ENCODE measurements at places on chromosomes 6 and 20.

DNA sequence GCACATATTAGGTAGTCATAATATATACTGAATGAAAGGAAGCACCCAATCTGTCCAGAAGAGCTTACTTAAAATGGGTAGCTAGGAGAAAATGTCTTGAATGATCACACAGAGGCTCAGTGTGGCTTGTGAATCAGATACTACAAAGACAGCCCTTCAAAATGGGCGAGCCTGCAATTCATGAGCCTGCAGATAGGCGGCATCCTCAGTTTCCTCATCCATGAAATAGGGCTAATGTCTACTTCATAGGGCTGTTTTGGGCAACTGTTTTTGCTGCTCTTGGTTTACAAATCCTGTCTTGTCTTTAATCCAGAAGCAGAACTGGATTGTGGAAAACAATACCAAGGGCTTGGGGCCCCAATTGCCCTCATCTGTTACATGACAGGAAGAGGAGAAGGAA lies 129.3 kb upstream of the KCNK16 start:
- peaks cover 30% of the 10 kb centered on the region for H3K4me1 ChIP-seq
- no peak overlapping the region for H3K4me3 ChIP-seq
- H3K27me3 ChIP-seq = no peaks in the 10 kb centered on the region
- peaks cover 4% of the 10 kb centered on the region for H3K36me3 ChIP-seq
- no peak for DNase-seq
- H3K27ac ChIP-seq = no peak overlapping the region

DNA sequence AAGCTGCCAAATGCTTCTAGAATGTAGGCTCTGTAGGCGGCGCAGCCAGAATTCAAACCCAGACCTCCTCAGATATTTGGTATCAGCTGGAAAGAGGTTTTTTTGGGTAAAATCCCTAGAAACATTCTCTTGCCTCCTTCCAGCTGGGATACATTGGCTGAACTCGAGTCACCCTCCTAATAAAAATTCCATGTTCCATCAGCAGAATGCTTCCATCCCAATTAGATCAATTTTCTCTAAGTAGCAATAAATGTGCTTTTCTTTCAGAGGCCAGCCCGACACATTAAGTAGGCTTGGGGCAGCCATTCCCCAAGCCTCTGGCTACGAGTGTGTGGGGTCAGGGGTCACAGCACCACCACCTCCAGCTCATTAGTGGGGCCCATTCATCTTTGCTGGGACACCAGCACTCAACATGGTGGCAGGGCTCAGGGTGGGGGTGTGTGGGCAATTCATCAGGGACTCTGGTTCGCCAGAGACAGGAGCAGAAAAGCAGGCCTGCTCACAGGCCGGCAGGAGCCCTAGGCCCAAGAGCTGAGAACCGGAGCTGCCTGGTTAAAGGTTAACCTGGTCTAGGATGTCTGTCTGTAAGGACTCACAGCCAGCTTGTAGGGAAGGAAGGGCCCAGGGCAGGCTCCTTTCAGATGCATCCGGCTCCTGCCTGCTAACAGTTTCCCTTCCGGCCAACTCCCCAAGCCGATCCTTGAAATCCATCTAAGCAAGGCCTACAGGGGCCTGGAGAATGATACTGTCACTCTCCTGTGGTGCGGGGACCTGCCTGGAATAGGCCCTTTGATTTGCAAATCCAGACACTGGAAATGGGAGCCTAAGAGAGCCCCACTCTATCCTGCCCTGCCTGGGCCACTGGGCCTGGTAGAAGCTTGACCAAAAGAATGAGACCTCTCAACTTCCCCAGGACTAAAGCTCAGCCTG lies 159.1 kb upstream of the TOP1 start:
- H3K4me3 ChIP-seq = no peak overlapping the region
- DNase-seq = no peak
- no peaks in the 10 kb centered on the region for H3K27me3 ChIP-seq
- no peaks in the 10 kb centered on the region for H3K4me1 ChIP-seq
- H3K27ac ChIP-seq = no peak overlapping the region

DNA sequence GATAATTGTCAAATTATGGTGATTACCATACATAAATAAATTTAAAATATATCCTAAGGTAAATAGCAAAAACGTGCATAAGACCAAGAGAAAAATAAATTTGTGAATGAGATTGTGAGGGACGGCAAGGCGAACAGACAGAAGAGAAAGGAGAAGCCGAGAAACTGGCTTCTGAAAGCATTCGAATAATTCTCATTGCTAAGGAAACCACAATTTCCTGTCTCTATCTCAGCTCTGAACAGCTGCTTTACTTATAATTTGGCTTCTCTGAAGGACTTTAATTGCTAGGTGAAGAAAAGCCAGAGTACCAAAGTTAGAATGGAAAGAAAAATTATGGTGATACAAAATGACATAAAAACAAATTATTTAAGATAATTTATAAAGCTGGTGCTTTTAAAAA lies 79.0 kb upstream of the RGS17 start:
- DNase-seq = no peak
- H3K4me1 ChIP-seq = peaks cover 22% of the 10 kb centered on the region
- H3K4me3 ChIP-seq = no peak overlapping the region
- H3K27me3 ChIP-seq = peaks cover 9% of the 10 kb centered on the region
- H3K36me3 ChIP-seq = no peaks in the 10 kb centered on the region

DNA sequence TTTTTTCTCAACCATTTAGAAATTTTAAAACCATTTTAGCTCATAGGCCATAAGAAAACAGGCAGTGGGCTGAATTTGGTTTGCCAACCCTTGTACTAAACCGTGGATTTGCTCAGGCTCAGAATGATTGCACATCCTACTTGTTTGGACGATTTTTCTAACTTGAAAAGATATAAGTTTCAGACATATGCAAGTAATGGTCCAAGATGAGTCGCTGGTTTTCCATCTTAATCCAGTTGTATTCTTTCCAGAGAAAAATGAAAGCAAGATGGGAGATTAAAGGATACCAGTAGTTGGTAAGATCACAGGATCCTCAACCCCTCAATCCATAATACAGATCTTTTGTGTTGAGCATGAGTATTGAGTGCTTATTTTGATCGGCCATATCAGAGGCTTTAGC lies 250.9 kb downstream of the TINAG start:
- H3K36me3 ChIP-seq = peaks cover 5% of the 10 kb centered on the region
- no peak overlapping the region for H3K4me3 ChIP-seq
- no peak for DNase-seq
- no peaks in the 10 kb centered on the region for H3K4me1 ChIP-seq
- no peak overlapping the region for H3K27ac ChIP-seq

- no peak for DNase-seq
- H3K27me3 ChIP-seq = no peaks in the 10 kb centered on the region
- peaks cover 15% of the 10 kb centered on the region for H3K4me1 ChIP-seq
- H3K27ac ChIP-seq = no peak overlapping the region
These were observed 42.2 kb upstream of the ADTRP start for GRCh38 chr6:11820821-11821220.

- H3K4me3 ChIP-seq = peak overlapping the region; percentile 44
- peak overlapping the region; percentile 87 for H3K27ac ChIP-seq
- no peaks in the 10 kb centered on the region for H3K27me3 ChIP-seq
- peaks cover 84% of the 10 kb centered on the region for H3K4me1 ChIP-seq
- DNase-seq = no peak
These were observed 4.7 kb downstream of the ADA start for GRCh38 chr20:44646641-44647274.

GRCh38 chr6:34819571-34820480 lies 27.9 kb downstream of the BLTP3A start:
- no peak overlapping the region for H3K4me3 ChIP-seq
- DNase-seq = no peak
- H3K27ac ChIP-seq = peak overlapping the region; percentile 75
- no peaks in the 10 kb centered on the region for H3K27me3 ChIP-seq

DNA sequence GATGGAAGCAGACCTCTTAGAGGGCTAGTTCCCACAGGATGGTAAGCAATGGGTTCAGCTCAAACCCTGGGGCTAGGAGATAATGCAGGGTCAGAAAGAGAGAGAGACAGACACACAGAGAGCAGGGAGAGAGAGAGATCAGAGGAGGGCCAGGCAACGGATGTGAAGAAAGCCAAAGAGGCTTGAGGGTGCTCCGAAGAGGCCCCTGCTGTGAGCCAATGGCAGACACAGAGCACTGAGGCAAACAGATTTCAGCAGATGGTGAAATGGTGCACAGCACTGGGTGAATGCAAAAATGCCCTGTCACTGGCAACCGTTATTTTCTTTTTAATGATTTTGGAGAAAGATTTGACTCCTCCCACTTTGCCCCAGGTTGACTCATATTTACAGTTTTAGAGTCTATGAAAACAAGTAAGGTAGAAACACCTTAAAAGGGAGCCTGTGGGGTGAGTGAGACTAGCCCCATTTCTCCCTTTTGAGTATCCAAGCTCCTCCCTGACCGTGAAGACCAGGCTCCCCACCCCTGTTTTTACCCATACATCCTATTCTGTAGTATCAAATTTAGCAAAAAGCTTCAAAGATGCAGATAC lies 840 bp downstream of the DEFB132 start:
- no peak overlapping the region for H3K27ac ChIP-seq
- H3K4me3 ChIP-seq = no peak overlapping the region
- peaks cover 49% of the 10 kb centered on the region for H3K27me3 ChIP-seq
- no peak for DNase-seq
- H3K36me3 ChIP-seq = no peaks in the 10 kb centered on the region

DNA sequence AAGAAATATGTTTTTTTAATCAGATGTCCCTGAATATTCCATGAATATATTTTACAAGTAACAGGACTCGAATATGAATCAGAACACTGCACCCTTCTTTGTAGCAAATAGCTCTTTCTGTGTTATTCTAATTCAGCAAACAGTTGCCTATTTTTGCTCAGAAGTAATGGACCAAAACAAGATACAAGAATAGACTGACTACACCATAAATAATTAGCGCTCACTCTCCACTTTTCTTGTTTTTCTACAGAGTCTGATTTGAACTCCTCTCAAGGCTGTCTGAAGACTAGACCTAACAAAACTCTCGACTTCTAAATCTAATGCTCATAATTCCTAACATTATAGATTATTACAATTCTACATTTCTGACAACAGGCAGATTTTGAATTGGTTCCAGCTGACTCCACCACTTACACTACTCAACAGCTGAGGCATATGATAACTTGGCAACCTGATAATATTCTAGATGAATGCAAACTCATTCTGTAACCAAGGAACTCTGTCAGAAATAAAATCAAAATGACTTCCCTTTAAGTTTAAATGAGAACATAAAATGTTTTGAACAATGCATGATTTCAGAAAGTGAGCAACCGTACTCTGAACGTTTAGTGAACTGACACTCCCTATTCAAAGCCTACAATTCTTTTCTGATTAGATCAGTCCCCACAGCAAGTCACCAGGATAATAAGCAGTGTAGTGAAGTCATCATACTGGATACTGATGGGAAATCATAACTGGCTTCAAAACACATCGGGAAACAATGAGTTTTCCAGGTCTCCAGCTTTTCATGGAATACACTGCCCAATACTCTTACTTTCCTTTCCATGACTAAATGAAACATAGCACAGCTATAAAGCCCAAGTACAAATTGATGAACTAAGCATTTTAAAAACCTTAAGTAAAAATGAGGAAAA lies 114.2 kb upstream of the BEND6 start:
- no peak for DNase-seq
- peaks cover 52% of the 10 kb centered on the region for H3K4me1 ChIP-seq
- H3K27me3 ChIP-seq = no peaks in the 10 kb centered on the region

- H3K36me3 ChIP-seq = no peaks in the 10 kb centered on the region
- no peaks in the 10 kb centered on the region for H3K27me3 ChIP-seq
- no peak overlapping the region for H3K27ac ChIP-seq
- no peak overlapping the region for H3K4me3 ChIP-seq
- no peak for DNase-seq
These were observed 1622.8 kb downstream of the HACE1 start for GRCh38 chr6:103236923-103237322.

- no peak overlapping the region for H3K27ac ChIP-seq
- H3K36me3 ChIP-seq = peaks cover 31% of the 10 kb centered on the region
- no peaks in the 10 kb centered on the region for H3K27me3 ChIP-seq
- no peak overlapping the region for H3K4me3 ChIP-seq
These were observed 13.3 kb downstream of the MRPS18A start for GRCh38 chr6:43674291-43674690.

DNA sequence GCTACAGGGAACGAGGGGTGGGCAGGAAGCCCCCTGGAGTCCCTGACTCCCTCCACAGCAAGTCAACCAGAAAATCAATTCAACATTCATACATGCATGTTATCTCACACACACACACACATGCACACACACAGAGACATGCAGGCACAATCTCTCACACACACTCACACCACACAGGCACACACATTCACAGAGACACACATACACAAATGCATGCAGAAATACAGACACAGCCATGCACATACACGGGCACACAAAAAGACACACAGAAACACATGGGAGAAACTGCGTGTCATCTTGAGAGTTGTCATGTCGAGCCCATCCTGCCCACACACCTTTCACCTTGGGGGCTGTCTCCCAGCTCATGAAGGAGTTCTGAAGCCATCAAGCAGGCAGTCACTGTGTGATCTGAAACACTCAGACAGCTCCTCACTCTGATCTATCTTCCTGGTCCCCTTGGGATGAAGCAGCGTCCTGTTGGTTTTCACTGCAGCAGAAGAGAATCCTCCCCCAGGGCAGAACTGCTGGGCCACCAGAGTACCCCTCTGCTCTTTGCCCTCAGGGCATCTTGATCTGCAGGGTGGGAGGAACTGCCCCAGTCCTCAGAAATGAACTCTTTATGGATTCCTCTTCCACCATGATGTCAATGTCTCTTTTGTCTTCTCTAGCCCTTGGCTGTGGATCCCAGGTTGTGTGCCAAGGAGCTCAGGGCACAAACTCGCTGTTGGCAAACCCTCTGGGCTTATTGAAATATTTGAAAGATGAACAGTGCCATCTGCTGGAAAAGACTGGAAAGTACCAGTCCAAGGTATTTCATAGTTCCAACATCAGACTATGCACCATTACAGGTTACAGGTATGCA lies 8.8 kb downstream of the RAET1L start:
- no peak overlapping the region for H3K4me3 ChIP-seq
- H3K27me3 ChIP-seq = peaks cover 78% of the 10 kb centered on the region
- no peak overlapping the region for H3K27ac ChIP-seq

DNA sequence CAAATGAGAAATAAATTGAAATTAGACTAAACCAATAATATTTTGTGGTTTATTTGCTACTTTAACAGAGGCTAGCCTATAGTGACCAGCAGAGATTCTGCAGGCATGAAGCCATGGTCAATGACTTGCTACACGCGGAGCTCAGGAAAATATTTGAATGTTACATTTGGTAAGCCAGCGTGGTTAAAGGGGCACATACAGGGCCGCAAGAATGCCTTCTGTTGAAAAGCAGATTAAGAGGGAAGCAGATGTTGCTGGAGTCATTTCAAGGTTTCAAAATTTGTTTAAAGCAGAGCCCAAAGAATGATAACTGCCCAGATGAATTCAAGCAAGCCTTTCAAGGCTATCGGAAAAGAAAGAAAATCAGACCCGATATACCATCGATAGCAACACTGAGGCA lies 294.3 kb upstream of the MAN1A1 start:
- no peak for DNase-seq
- H3K4me3 ChIP-seq = no peak overlapping the region

GRCh38 chr6:11798096-11798495 lies 19.5 kb upstream of the ADTRP start:
- H3K36me3 ChIP-seq = no peaks in the 10 kb centered on the region
- no peak overlapping the region for H3K27ac ChIP-seq
- H3K27me3 ChIP-seq = no peaks in the 10 kb centered on the region
- H3K4me1 ChIP-seq = peaks cover 14% of the 10 kb centered on the region
- no peak overlapping the region for H3K4me3 ChIP-seq

Data from osteocyte (in vitro differentiated cells).